Stimulated activated CD8-positive, alpha-beta memory T cell treated with anti-CD3 and anti-CD28 coated beads, Interleukin-2, amount 100 ng/mL, for 48 hours (primary cell): ENCODE measurements at places on chromosomes 5 and 9.

DNA sequence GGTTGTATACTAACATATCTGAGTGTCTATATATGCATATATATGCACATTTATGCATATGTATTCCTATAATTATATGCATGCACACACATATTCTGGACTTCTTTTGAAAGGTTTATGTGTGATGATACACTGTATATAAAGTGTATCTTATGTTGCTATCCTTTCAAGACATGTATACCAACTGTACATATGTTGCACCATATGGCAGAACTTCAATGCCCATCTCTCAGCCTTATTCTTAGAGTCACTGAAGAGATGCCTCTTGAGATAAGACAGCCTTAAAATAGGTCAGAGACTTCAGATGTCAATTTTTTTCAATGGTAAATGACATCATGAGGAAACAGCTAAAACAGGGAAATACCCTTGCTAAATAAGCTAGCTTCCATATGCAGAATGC, 461.4 kb downstream of the SPATA31D1 start:
- no peak for DNase-seq

GRCh38 chr5:38468202-38468673, 88.2 kb downstream of the LIFR start:
- DNase-seq = no peak

GRCh38 chr5:155278532-155278931, 265.0 kb downstream of the KIF4B start:
- DNase-seq = no peak

DNA sequence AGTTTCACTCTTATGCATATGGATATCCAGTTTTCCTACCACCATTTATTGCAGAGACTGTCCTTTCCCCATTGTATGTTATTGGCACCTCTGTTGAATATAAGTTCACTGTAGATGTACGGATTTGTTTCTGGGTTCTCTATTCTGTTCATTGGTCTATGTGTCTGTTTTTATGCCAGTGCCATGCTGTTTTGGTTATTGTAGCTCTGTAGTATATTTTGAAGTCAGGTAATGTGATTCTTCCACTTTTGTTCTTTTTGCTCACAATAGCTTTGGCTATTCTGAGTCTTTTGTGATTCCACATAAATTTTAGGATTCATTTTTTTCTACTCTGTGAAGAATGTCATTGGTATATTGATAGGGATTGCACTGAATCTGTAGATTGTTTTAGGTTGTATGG, 26.1 kb upstream of the CCNB1 start:
- DNase-seq = no peak

DNA sequence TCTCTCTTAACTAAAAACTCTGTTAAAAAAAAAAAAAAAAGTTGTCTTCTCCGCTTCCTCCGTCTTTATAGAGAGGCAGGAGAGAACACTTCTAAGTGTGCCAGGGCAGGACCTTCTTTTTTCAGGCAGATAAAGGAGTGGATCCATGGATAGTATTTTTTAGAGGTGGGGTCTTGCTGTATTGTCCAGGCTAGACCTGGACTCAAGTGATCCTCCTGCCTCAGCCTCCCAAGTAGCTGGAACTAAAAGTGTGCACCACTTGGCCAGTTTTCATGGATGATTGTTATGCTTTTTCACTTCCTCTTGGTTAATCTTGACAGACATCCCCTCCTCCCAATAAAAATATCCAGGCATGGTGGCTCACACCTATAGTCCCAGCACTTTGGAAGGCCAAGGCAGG, 20.0 kb upstream of the GNE start:
- DNase-seq = no peak

GRCh38 chr5:169960659-169961058, 19.6 kb downstream of the INSYN2B start:
- no peak for DNase-seq
